Activated CD4-positive, alpha-beta T cell treated with anti-CD3 and anti-CD28 coated beads, Interleukin-2, amount 50 U/mL, for 24 hours (primary cell): ENCODE measurements at places on chromosomes 7 and 10.

- DNase-seq: no peak
Observed at GRCh38 chr7:55099066-55099820, 80.4 kb downstream of the EGFR start.

- no peak for DNase-seq
Observed at GRCh38 chr10:130795819-130796218, 515.7 kb downstream of the TCERG1L start.

DNA sequence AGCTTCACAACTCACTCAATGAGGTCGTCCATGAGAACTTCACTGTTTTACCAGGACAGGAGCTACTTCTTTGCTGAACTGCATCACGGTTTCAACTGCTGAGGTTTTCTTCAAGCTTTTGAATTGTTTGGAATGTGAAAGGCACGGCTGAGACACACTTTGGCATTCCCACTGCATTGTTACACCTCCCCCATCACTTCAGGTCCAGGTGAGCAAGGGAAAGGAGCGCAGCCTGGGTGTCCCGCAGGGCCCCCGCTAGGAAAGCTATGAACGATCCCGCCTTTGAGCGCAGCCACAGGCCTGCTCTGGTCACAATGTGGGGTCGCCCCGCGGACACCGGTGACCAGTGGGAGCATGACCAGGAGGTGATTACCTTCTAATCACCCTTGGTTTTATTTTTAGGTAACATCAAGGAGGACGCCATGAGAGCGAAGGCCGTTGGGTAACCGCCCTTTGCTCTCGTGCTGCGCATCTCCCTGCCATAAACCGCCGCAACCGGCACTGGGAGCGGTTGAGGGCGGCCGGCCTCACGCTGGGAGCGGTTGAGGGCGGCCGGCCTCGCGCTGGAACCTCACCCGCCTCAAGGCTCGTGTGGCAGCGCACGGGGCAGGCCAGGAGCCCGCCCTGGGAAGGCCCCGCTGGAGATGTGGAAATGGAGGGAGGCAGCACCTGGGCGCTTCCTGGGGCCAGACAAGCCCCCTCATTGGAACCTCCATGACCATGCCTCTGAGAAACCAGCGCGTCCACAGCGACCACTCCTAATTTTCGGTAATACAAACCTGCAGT, 50.9 kb upstream of the SGMS1 start:
- DNase-seq: no peak

GRCh38 chr7:111312966-111313365, 222.0 kb downstream of the LRRN3 start:
- DNase-seq: no peak

DNA sequence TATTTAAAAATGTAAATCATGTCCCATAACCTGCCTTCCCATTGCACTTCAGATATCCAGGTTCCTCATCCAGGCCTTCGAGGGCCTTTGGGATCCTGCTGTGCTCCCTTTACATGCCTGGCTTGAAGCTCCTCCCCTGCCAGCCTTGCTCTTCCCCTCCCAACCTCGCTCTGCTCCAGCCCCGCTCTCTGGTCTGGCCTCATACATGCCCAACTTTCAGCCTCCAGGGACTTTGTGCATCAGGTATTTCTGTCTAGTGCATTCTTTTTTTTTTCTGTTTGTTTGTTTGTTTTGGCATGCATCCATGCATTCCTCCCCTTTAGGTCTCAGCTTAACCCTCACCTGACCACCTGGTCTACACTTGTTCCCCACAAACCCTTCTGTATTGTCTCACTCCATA, 160.3 kb downstream of the SNX10 start:
- no peak for DNase-seq

GRCh38 chr10:53111529-53111928, 338.9 kb upstream of the MBL2 start:
- DNase-seq: no peak
